ENCODE measurements at places on chromosomes 3 and 15.

DNA sequence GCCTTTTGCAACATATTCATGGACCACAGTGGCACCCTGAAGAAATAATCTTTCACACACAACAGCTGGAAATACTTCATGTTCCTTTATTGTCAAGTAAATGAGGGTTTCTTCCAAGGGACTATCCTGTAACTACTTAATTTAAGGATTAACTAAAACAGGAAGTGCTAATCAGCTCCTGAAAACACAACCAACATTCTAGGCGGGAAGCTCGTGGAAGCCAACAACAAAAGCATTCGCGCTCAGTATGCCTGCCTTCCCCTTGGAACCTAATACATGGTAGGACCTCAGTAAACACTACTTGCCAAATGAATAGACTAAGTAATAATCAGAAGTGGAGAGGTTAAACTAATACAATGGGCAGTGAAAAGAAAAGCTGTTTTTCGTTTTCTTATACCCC is 300.9 kb downstream of the RORA start:
- no peak for DNase-seq

- no peak for DNase-seq
Measured at GRCh38 chr15:100385300-100386050, 43.7 kb upstream of the ADAMTS17 start.

DNA sequence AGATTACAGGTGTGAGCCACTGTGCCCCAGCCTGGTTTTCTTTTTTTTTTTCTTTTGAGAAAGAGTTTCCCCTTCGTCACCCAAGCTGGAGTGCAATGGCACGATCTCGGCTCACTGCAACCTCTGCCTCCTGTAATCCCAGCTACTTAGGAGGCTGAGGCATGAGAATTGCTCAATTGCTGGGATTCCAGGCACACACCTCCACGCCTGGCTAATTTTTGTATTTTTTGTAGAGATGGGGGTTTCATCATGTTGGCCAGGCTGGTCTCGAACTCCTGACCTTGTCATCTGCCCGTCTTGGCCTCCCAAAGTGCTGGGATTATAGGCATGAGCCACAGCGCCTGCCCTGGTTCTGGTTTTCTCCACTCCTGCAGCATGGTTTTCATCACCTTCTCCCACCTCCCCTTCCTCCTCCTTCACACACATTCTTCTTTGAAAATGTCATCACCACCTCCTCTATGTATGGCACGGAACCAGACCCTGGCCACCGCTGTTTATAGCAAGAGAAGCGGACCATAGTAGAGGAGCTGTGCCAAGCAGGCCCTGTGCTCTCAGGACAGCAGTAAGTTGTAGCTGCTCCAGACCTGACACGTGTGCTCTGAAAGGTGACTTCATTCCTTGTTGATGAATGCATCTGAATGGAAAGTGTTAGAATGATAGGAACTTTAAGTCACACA is 14.6 kb upstream of the AHSG start:
- no peak for DNase-seq

DNA sequence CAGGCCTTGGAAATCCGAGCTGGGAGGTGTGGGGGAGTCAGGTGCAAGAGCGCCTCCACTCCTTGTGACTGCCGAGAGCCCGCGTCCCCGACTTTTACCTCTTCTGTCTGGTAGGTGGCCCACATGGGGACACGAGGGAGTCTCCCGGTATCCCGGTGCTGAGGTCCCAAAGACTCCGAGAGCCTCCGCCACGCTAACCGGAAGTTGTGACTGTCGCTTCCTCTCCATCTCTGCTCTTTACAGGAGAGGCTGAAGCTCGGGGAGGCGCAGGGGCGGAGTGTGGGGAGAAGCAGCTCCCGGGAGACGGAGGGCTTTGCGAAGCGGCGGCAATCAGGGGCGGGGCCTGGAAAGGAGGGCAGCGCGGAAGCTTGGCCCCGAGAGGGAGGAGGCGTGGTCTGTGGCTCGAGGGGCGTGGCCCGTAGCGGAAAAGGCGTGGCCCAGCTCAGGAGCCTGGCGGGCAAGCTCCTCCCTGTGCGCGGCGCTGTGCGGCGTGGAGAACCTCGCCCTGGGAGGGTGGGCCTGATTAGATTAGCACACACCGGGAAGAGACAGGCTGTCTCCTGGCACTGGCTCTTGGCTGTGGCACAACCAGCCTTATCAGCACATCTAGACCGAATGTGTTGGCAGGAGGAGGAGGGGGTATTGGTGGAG is 143.9 kb downstream of the GABRB3 start:
- no peak for DNase-seq

DNA sequence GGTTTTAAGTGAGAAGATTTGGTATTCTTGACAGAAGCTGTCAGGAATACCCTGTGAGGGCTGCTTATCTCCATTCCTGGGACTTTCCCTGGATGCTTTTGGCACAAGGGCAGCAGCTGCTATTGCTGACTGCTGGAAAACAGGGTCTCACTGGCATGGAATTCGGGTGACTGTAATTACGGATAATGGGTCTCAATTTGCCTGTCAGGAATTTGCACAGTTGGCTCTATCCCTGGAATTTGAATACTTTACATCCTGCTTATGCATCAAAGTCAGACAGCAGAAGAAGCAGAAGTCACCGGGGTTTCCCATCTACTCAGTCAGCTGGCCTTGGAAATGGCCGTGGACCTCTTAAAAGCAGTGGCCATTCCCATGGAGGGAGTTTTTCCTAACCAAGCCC is 25.9 kb upstream of the AKAP13 start:
- DNase-seq: no peak

- DNase-seq: no peak
Measured at GRCh38 chr3:124249038-124249437, 257.1 kb upstream of the ROPN1 start.

- DNase-seq: peak; percentile 51
Measured at GRCh38 chr15:63601026-63601703, 4.0 kb downstream of the FBXL22 start.

DNA sequence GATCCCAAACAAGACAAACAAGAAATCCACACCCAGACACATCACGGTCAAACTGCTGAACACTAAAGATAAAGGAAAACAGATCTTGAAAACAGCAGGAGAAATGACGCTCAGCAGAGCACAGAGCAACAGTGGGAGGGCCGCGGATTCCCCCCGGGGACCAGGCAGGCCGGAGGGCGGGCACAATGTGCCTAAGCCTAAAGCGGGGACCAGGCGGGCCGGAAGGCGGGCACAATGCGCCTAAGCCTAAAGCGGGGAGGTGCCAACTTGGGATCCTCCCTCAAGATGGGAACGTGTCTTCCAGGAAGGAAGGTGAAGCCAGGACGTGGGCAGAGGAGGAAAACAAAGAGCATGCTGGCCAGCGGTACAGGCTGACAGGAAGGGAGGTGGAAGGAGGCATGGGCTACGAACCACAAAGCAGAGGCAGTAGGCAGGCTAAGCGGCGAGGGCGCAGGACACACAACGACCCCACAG is 31.1 kb downstream of the CYFIP1 start:
- no peak for DNase-seq

GRCh38 chr3:173993299-173993698 is 595.8 kb downstream of the NLGN1 start:
- DNase-seq: no peak

- peak; percentile 30 for DNase-seq
Measured at GRCh38 chr3:88150371-88150770, 612 bp downstream of the C3orf38 start.

DNA sequence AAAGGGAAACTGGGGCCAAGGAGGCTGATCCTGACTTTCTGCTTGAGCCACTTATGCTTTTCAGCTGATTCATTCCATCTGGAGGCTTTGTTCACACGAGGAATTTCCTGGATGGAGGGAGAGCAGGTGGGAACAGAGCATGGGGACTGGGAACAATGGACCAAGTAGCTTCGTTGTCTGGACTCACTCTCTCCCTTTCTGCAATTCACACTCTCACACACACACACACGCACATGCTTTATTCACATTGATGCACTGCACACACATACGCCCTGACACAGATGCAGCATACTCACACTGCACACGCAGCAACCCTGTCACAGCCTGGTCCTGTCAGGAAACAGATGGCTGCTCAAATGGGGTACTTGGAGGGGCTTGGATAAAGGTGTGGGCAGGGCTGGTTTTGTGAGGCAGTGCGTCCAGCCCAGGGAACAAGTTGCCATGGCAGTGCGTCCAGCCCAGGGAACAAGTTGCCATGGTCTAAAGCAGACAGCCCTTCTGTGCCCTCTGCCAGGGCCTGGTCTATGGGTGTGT is 19.8 kb upstream of the CHCHD6 start:
- no peak for DNase-seq

- DNase-seq: no peak
Measured at GRCh38 chr3:184884359-184885017, 72.5 kb downstream of the VPS8 start.

GRCh38 chr15:70826634-70827033 is 27.3 kb downstream of the LARP6 start:
- no peak for DNase-seq

DNA sequence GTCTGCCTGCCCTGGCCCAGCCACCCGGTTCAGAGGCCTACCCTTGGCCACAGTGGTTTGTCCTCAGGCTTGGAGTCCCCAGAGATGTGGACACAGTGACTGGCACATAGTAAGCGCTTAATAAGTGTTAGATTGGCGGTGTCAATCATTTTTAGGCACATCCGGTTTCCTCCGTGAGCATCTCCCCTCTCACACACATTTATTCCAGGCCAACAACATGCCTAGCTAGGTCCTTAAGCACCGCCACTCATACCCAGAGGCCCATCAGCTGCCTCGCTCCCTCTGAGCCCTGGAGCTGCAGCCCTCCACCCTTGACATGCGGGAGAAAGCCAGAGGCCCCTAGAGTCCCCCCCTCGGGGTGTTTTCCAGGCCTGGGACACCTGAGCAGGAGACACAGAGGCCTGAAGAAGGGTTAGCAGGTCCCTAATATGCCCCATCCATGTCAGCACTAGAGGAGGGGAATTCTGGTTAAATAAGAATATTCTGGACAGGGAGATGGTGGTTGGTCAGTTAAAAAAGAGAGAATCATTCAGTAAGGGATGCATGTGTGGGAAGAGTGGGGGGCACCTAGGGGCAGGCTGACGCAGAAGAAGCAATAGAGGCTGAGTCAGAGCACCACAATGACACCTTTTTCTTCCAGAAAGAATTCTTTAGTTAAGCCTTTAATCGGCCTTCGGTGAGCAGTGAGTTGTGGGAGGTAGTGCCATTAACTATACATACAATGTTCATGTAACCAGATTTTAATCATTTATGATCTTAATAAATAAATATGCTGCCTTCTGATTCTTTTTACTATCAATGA is 22.3 kb downstream of the NR2F2 start:
- DNase-seq: no peak

DNA sequence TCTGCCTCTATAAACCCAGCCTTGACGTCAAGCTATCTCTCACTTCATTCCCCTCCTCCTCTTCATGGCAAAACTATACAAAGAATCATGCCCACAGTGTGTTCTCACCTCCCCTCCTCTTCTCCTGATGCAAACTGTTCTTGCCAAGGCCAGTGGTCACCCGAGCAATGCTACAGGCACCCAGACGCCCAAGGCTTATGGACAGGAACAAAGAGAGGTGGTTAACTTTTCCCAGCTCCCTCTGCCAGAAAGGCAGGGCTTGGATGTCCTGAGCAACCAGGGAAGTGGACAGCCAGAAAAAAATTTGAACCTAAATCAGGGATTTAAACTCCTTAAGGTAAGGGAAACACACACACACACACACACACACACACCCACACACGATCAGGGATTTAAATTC is 5.1 kb downstream of the SLC41A3 start:
- no peak for DNase-seq

GRCh38 chr15:26438316-26438715 is 334.6 kb downstream of the GABRB3 start:
- DNase-seq: no peak

DNA sequence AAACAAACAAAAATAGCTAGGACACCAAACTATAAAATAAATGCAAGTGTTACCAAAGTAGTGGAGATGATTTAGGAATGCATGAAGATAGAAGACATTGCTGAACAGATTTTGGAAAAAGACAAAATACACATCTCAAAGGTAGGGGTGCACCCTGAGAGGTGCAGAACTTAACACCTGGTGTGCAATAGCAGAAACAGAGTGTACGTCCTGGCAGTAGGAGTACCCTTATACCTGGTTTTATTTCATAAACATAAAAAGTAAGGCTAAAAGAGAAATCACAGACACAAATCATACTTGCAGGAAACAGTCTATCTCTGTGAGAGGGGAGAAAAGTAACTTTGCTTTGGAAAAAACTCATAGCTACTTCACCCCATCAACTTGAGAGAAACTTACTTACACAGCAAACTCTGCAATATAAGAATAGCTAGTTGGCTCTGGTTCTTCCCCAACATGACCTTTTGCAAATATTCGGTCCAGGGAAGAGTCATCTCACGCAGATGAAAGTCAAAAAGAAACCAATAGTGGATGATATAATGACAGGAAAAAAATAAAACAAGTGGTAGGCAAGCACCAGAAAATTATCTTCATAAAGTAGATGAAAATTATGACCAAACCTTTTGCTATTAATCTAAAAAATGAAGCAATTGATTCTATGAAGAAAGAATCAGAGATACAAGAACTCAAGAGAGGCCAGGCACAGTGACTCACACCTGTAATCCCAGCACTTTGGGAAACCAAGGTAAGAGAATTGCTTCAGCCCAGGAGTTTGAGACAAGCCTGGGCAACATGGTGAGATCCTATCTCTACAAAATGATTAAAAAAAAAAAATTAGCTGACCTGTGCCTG is 108.9 kb upstream of the BNIP2 start:
- no peak for DNase-seq

DNA sequence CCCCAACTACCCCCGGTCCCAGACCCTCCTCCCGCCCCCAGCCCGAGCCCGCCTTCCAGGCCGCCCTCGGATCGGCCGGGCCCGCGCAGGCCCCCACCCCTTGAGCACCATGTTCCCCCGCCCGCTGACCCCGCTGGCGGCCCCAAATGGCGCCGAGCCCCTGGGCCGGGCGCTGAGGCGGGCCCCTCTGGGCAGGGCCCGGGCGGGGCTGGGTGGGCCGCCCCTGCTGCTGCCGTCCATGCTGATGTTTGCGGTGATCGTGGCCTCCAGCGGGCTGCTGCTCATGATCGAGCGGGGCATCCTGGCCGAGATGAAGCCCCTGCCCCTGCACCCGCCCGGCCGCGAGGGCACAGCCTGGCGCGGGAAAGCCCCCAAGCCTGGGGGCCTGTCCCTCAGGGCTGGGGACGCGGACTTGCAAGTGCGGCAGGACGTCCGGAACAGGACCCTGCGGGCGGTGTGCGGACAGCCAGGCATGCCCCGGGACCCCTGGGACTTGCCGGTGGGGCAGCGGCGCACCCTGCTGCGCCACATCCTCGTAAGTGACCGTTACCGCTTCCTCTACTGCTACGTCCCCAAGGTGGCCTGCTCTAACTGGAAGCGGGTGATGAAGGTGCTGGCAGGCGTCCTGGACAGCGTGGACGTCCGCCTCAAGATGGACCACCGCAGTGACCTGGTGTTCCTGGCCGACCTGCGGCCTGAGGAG is 472 bp downstream of the CHST14 start:
- DNase-seq: no peak

- DNase-seq: peak; percentile 80
Measured at GRCh38 chr3:56683122-56683817, at the start of gene TASOR. TASOR (minus strand) TSS chr3:56683265; CDS start chr3:56683006, 259 bp downstream.

- DNase-seq: no peak
Measured at GRCh38 chr3:147130461-147130860, 275.9 kb downstream of the ZIC4 start.

DNA sequence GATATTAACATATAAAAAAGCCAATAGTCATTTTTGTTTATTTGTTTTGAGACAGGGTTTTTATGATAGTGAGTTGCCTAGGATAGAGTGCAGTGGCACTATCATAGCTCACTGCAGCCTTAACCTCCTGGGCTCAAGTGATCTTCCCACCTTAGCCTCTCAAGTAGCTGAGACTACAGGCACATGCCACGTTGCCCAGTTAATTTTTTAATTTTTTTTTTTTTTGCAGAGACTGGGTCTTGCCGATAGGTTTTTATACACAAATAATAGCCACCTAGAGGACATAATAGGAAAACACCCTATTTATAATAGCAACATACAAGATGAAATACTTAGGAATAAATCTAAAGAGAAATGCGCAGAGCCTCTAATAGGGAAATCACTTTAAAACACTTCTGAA is 13.3 kb downstream of the EIF3J start:
- DNase-seq: no peak
